ENCODE measurements at places on chromosomes 11 and 22.
A peak's percentile ranks its signal among the peaks of the same experiment; 100 is the strongest.

DNA sequence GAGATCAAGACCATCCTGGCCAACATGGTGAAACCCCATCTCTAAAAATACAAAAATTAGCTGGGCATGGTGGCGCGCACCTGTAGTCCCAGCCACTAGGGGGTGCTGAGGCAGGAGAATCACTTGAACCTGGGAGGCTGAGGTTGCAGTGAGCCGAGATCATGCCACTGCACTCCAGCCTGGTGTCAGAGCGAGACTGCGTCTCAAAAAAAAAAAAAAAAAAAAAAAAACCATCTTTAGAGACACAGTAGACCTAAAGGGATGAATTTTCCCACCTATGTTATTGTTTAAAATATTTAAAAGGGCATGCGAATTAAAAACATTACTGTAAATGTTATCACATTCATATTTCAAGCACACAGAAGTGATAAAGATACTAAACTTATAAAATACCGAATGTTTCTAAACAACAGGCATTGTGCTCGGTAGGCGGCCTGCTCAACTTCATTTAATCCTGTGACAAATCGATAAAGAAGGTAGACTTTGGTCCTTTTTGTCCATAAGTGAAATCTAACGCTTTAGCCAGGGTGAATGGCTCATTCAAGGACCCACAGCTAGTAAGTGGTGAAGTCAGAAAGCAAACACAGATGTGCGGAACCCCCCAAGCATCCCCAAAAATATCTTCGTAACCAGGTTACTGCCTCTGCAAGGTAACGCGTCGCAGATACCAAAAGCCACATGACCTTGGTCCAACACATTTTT, 16.1 kb downstream of the NCAPD3 start:
- peak; percentile 47 for DNase-seq

GRCh38 chr11:88105951-88106350, 69.3 kb downstream of the RAB38 start:
- no peak for DNase-seq

DNA sequence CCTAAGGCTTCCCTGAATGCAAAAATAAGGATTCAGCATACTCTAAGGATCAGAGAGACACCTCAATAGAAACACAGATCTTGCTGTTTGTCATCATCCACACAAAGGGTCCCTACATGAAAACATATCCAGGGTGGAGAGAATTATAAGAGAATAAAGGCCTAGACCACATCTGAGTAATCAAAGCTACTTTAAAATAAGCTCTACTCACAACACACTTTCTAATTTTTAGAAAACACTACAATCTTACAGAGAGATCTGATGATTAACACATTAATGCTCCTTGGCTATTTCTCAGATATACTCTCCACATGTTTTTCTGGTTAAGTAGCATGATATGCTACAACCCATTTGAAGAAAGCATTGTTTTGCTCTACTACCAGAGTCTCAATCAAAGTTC, 108.2 kb downstream of the ETS1 start:
- no peak for DNase-seq

DNA sequence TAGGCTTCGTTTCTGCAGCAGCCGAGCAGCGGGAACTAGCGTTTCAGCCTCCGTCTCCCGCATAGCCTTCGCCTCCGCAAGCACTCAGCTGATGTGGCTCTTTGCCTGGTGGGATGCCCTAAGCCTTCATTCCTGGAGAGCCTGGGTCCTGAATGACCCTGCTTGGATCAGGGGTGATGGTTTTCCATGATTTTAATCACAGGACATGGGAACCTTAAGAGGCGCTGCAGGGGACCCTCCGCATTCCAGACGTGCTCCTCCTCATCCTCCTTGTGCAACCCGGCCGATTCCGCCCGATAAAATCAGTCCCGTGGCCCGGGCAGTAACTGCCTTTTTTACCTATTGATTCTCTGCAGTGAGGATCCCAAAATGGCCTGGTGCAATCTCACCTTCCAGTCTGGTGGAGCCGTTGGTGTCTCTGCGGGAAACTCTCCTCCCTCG, 8.2 kb downstream of the C11orf21 start:
- DNase-seq, result no peak

DNA sequence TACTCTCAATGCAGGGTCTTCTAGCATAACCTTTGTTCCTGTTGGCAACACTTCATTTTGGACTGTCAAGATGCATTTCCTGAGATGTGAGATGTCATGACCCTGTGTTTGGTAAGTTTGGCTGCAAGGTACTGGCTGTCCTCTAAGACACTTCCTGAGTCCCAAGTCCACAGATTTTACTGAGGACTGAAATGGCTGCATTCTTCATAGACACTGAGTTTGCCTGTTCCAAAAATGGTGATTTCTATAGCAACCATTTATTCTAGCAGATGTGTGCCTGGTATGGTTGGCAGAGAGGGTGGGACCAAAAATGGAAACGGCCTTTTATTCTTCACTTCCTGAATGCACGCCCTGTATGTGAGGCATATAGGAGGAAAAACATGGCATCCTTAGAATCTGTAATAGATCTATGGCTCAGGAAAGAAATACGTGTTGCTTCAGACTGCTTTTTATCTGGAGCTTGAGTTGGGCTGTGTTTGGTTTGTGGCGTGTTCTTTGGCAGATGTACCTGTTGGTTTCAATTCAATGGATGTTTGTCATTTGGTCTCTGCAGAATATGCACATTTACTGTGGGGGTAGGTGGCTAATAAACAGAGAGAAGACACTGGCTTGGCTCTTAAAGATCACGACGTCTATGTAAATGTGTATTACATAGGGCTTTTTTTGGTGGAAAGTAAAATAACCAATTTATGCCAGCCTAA, 62.4 kb downstream of the ZBTB16 start:
- DNase-seq, result no peak

- no peak for DNase-seq
Measured at GRCh38 chr11:114106986-114107385, 47.5 kb downstream of the ZBTB16 start.

GRCh38 chr11:11583801-11584529, 37.8 kb downstream of the GALNT18 start:
- no peak for DNase-seq

GRCh38 chr11:44507896-44508445, 57.5 kb upstream of the CD82 start:
- no peak for DNase-seq

GRCh38 chr22:48702573-48703264, 1125.0 kb downstream of the BRD1 start:
- DNase-seq, result no peak

- DNase-seq, result no peak
Measured at GRCh38 chr11:8288824-8289491, 25.3 kb upstream of the LMO1 start.

GRCh38 chr22:41132550-41132949, 40.2 kb downstream of the EP300 start:
- DNase-seq, result no peak

DNA sequence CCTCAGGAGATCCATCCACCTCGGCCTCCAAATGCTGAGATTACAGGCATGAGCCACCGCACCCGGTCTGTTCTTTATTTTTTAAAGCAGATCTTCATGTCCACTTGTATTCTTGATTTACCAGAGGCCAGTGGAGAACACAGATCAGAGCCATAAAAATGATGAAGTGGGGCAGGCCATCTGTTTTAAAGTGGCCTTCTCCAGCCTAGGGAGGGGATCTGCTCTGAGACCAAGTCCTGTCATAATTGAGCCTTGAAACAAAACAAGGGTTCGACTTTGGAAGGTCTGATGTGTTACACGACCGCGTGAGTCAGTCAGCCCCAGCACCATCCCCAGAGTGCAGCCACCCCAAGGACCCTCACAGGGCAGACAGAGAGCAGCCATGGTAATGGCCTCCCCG, 27.5 kb downstream of the ABCC8 start:
- no peak for DNase-seq

DNA sequence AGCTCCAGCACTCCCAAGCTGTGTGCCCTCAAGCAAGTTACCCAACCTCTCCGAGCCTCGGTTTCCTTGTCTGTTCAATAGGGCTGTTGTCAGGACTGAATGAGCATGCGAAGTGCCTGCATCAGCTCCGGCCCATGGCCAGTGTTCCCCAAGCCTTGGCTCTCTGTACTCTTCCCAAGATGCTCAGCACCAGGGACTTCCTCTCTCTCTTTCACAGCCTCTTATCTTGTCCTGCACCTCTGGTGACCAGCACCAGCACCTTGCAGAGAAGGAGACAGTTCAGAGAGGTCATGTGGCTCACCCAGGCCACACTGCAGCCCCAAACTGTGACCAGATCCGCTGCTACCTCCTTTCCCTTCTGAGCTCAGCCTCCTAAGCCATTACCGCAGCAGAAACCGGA, 120.3 kb upstream of the ANO1 start:
- DNase-seq, result no peak

- no peak for DNase-seq
Measured at GRCh38 chr11:59289356-59290181, 69.1 kb upstream of the OR5AN1 start.

- DNase-seq, result no peak
Measured at GRCh38 chr22:48955351-48956311, 872.0 kb downstream of the BRD1 start.
